ENCODE measurements at places on chromosomes 16 and 17.

DNA sequence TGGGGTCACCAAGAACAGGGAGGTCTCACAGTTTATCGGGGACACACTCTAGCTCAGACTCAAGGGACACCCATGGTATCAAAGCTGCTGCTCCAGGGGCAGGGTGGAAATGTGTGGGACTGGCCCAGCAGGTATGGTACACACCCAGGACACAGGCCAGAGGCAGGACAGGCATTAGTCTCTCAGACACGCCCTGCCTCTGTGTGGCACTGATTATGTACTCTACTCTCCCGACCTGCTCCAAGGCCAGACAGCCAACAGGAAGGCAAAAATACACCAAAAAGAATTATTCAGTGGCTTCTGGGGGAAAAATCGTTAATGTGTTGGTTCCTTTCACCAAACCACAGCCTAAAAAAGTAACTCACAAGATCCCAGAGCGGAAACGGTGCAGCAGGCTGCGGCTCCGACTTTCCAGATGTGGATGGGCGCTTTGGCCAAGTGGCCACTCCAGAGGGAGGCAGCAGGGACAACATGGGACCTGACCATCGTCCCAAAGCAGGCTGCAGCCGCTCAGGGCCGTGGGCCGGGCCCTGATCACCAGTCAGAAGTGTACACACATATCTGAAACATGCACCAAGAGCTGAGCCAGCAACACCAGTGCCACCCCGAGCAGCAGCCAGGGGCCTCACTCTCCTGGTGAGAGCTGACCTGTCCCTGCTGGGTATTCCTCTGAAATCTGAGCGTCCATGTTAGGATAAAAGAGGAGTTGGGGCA lies 1.0 kb upstream of the SIRT7 start:
- no peak for DNase-seq

DNA sequence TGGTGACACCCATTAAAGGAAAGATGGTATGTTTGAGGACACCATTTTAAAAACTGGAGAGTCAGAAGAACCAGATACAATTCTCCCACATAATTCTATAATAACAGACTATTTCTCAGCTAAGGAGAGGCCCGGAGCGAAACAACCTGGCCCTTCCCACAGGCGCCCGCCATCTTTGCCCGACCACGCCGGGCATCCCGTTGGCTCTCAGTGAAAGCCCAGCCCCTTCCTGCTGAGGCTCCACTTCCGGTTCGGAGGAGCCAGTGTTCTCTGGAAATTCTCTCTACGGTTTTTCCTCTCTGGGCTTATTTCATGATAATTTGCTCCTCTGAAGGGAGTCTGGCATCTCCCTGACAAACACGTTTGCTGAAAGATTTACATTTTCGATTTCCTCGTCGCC lies 175.7 kb downstream of the AXIN2 start:
- no peak for DNase-seq

DNA sequence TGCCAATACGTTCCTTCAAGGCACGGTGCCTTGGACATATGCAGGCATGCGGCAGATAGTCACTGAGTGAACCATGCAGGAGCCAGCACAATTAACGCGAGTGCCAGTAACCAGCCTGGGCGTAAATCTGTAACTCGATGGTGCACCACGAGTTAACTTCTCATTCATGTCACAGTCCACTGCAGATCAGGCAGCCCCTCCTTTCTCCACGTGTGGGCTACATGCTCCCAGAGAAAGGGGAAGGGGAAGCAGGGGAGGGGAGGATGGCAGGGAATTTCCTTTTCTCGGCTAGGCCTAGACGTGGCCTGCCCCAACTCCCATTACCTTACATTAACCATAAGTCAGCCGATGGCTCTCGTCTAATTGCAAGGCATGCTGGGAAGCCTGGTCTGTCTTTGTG lies 287.9 kb downstream of the CPPED1 start:
- no peak for DNase-seq

DNA sequence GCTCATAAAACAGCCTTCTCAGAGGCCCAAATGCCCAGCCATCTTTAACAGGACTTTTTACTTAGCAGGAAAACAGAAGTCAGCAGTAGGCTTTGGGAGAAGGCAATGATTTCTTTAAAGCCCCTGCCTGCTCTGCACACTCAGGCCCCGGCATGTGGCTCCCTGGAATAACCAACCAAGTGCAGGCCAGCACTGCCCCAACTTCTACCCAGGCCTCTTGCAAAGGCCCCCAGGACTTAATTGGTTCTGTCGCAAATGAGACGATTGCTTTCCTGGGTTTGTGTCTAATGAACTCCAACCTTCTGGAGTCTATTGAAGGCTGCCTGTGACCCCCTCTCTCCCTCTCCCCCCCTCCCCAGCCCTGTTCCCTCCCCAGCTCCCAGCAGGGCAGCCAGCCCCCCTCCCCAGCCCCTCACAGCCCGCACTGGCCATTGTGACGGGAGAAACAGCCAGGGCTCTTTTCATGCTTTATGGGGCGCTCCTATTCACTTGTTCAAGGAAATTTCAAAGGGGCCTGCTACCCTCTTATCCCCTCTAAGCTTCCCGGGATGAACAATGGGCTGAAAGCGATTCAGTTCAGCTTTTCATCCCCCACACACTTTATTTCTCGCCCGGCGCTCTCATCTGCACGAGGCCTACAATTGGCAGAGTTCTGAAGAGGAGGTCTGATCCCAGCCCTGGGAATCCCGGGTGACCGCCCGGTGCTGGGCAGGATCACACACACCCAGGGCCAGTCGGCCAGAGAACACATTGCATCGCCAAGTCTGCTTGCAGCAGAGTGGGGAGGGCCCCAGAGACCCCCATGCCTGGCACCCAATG lies 15.5 kb downstream of the AXIN2 start:
- no peak for DNase-seq

GRCh38 chr17:57551321-57552079 lies 193.6 kb downstream of the CCDC182 start:
- no peak for DNase-seq

GRCh38 chr16:641326-642188 lies at the start of gene MCRIP2:
MCRIP2 (plus strand) TSS chr16:641828; CDS start chr16:641992, 164 bp downstream.
- no peak for DNase-seq

DNA sequence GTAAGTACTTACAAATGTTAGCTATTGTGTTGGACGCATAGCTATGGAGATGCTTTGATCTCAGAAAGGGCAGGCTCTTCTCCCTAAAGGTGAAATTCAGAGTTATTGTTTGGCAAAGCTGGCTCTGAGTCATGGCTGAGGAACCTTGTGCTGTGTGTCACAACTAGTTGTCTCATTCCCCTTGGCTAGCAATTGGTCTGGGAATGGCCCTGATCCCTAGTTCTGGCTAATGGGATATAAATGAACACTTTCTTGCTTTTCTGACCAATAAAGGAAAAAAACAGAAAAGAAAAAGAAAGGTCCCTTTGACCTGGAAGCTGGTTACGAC lies 210.6 kb downstream of the MAP2K4 start:
- DNase-seq, result peak; percentile 9

GRCh38 chr17:65163990-65164495 lies 26.9 kb downstream of the RGS9 start:
- DNase-seq, result no peak

- no peak for DNase-seq
These were observed 8.3 kb upstream of the PYDC1 start for GRCh38 chr16:31225193-31225592.

- no peak for DNase-seq
These were observed 6.9 kb downstream of the CAMKK1 start for GRCh38 chr17:3885970-3886369.

- peak; percentile 3 for DNase-seq
These were observed 48.7 kb upstream of the PLCG2 start for GRCh38 chr16:81730090-81731051.
